ENCODE measurements at places on chromosomes 16 and 17. TPM values are rescaled to one million over a fixed set of nuclear protein-coding genes. Genes with fewer than 3 reads are reported as not detected.

The KRTAP4-9 gene
- total RNA-seq: not detected

The UNC13D gene
- 9.8 TPM for total RNA-seq

GRCh38 chr17:61503961-61504360 is 51.7 kb downstream of the TBX4 start:
- H3K27me3 ChIP-seq: no peaks in the 10 kb centered on the region
- H3K4me3 ChIP-seq: no peak overlapping the region
- H3K4me1 ChIP-seq: no peaks in the 10 kb centered on the region
- no peak for DNase-seq
- H3K36me3 ChIP-seq: no peaks in the 10 kb centered on the region
- H3K27ac ChIP-seq: no peak overlapping the region

DNA sequence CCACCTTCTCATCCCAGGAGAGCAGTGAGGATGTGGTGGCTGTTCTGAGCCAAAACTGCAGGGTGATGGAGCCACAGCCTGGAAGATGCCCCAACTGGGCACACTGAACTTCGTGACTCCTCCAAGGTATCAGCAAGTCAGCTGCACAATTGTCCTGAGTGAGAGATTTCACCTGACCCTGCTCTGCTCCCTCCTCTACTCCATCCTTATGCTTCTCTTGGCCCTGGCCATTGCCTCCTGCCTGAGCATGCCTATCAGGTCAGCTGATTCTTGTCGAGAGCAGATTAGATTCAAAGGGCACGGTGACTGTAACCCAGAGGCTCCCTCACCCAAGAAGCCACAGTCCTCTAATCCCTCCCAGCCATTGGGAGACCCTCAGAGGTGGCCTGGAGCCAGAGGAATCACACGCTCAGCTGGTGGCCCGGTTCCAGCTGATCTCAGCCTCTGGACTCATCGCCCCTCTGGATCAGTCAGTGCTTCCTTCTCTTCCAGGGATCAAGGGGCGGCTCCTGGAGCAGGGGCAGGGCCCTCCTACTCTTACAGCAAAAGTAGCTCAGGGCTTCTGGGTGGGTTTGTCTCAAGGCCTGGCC is 7.0 kb upstream of the CYB561 start:
- H3K4me3 ChIP-seq: no peak overlapping the region
- no peak for DNase-seq
- peaks cover 2% of the 10 kb centered on the region for H3K4me1 ChIP-seq
- H3K27me3 ChIP-seq: no peaks in the 10 kb centered on the region
- H3K36me3 ChIP-seq: no peaks in the 10 kb centered on the region

DNA sequence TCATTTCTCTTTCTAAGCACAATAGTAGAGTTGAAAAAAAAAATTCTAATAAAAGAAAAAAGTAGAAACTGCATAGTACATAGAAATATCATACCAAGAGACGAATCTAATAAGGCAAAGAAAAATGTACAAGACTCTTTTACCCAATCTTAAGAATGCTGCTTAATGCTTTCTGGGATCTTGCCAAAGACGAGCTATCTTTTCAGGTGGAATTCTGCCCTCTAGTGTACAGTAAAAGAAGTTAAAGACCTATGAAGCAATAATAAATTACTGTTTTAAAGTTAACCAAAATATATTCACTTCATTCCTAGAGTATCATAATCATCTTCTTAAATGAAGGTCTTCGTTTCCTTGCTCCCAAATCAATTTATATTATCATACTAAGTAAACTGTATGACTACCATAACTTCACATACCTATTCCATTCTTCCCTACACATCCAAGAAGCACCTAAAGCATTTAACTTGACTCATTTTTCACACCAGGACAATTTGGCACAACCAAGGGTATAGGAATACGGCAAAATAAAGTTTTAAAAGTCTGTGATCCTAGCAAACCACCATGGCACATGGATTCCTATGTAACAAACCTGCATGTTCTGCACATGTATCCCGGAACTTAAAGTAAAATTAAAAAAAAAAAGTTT is 47.7 kb downstream of the CFDP1 start:
- peaks cover 5% of the 10 kb centered on the region for H3K36me3 ChIP-seq
- no peak for DNase-seq
- no peak overlapping the region for H3K4me3 ChIP-seq
- peaks cover 28% of the 10 kb centered on the region for H3K4me1 ChIP-seq

- H3K4me1 ChIP-seq: peaks cover 11% of the 10 kb centered on the region
- H3K27ac ChIP-seq: no peak overlapping the region
- H3K27me3 ChIP-seq: peaks cover 15% of the 10 kb centered on the region
- H3K36me3 ChIP-seq: no peaks in the 10 kb centered on the region
- H3K4me3 ChIP-seq: no peak overlapping the region
Measured at GRCh38 chr17:79389896-79390295, 221.0 kb downstream of the RBFOX3 start.

- peak; percentile 94 for DNase-seq
- H3K36me3 ChIP-seq: no peaks in the 10 kb centered on the region
- no peak overlapping the region for H3K4me3 ChIP-seq
- H3K27me3 ChIP-seq: no peaks in the 10 kb centered on the region
Measured at GRCh38 chr17:21280081-21280518, 4.4 kb upstream of the MAP2K3 start.

The GJD3 gene
- total RNA-seq: not detected

GRCh38 chr17:19915245-19915978 is 47.7 kb upstream of the ULK2 start:
- H3K4me3 ChIP-seq: no peak overlapping the region
- H3K36me3 ChIP-seq: peaks cover 99% of the 10 kb centered on the region
- no peak for DNase-seq
